ENCODE measurements at places on chromosomes 2 and 18.

DNA sequence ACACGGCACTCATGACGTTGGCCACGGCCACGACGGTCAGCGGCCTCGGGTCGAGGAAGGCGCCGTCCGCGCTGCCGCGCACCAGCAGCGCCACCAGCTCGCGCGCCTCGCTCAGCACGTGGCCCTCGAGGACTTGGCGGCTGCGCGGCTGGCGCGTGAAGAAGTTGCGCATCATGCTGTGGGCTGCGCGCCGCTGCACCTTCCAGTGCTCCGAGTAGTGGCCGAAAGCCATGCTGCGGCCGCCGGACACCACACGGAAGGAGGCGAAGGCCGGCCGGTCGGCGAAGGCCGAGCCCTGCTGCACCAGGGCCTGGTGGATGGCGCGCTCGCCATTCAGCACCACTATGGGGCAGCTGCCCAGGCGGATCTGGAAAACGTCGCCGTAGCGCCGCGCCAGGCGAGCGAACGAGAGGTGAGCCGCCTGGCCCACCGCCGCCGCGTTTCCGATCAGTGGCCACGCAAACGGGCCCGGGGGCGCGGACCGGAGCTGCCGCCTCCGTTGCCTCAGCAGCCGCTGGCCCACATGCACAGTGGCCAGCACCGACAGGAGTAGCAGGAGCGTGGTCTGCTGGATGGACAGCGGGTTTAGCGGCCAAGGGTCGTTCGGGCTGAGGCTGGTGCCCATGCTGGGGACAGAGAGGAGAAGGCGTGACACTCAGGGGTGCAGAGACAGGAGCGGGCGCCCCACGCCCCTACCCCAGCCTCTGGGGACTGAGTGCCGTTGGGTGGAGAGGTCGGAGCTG is 1.0 kb downstream of the CYP1B1 start:
- DNase-seq, result no peak

GRCh38 chr2:120262761-120263428 is 10.2 kb downstream of the RALB start:
- no peak for DNase-seq

GRCh38 chr2:233470839-233471238 is 95.7 kb downstream of the USP40 start:
- peak; percentile 0 for DNase-seq

- DNase-seq, result no peak
Observed at GRCh38 chr2:113965644-113966043, 75.8 kb downstream of the ACTR3 start.

- DNase-seq, result no peak
Observed at GRCh38 chr18:55407191-55407590, 180.8 kb downstream of the TCF4 start.

GRCh38 chr2:17190527-17190926 is 327.7 kb downstream of the RAD51AP2 start:
- no peak for DNase-seq

DNA sequence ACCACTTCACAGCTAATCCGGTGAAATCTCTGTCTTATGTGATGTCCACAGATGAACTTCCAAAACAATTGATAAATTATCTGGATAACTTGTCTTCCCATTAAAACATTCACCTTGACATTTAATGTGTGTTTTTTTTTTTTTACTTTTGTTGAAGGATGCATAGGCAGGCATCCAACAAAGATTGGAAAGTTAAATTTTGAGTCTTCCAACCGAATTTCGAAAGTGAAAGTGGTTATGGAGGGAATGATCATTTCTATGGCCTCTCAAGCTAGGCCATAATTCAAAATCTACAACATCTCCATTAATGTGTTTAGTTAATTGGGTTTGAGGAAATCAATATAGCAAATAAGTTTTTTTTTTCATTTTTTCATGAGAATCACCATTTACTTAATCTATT is 1495.5 kb upstream of the ACVR2A start:
- DNase-seq, result no peak

- DNase-seq, result no peak
Observed at GRCh38 chr2:173021939-173022371, 53.7 kb upstream of the MAP3K20 start.

- no peak for DNase-seq
Observed at GRCh38 chr18:14947482-14948162, 199.7 kb downstream of the ANKRD30B start.

DNA sequence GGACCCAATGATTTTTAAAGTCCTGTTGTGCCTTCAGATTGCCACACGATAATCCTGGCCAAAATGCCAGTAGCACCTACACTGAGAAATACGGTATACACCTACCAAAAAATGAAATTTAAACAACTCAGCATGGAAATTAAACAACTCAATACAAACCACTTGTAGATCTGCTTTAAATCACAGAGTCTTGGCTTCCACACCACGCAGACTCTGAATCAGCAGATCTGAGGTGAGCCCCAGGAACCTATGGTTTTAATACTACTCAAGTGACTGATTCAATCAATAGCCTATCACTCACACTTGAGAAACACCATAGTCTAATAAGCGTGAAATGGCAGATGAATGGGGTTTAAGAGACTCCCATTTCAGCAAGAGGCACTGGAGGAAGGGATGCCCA is 46.9 kb downstream of the MAP4K3 start:
- no peak for DNase-seq

DNA sequence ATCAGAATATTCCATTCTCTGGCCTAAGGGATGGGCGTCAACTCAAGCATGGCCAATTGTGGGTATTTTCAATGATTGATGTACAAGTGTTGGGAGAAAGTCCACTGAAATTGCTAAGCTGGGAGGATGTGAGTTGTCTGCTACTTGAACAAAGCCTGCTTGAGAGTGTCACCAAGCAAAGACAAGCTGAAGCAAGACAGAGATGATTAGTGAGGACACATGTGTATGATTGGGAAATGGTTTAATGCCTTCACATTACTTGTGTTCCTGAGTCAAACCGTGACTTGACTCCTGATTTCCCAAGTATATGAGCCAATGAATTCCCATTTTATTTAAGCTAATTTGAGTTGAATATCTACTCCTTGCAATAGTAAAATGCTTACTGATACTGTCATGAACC is 23.7 kb upstream of the NRP2 start:
- no peak for DNase-seq

DNA sequence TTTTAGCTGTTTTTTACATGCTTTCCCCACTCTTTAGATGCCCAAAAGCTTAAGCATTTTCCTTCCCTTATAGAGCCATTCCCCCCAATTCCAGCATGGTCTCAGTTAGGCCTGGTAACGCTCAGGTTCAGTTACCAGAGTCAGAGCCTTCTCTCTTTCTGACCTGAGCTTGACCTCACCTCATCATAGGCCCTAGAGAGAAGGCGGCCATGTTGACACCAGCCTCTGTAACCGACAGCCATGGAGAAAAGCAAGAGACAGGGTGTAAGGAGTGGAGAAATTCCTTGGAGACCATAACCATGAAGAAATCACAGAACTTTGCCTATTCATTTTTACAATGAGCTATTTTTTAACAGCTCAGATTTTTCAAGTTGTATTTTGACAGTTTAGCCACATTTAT is 99.4 kb downstream of the RTN4 start:
- no peak for DNase-seq

GRCh38 chr2:33241581-33241980 is 234.9 kb upstream of the RASGRP3 start:
- DNase-seq, result no peak

DNA sequence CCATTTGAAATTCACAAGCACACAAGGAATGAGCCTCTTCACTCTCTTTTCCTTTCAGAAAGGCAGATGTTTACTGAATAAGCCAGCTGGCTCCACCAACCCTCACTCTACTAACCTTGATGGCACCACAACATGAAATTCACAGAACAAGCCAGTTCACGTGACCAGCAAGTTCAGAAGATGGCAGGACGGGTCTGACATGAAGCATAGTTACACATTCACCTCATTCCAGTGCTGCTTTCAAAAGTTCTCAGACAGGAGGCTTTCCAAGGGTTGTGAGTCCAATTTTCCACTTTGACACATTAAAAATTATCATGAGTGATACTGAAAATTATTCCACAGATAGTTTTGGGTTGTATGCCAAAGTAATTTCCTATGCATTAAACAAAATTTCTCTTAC is 74.2 kb upstream of the MBOAT2 start:
- DNase-seq, result no peak

- DNase-seq, result no peak
Observed at GRCh38 chr2:140275427-140275826, 1495.2 kb upstream of the NXPH2 start.

- no peak for DNase-seq
Observed at GRCh38 chr2:10033251-10034006, 9.9 kb upstream of the KLF11 start.

DNA sequence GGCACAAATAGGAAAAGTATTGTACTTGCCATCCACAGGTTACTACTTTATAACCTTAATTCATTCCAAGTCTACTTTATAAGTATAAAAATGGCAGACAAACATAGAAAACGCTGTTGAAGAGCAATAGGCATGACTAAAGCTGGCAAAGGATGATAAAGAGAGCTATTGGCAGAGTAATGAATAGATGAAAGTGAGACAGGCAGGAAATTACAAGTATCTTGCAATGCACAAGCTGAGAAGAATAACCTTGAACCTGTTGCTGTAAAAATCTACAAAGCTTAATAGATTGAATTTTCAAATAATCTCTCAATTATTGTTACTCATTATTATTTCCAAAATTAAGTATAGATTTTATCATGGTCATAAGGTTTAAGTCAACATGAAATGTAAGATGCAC is 8.8 kb downstream of the PELI1 start:
- DNase-seq, result no peak

DNA sequence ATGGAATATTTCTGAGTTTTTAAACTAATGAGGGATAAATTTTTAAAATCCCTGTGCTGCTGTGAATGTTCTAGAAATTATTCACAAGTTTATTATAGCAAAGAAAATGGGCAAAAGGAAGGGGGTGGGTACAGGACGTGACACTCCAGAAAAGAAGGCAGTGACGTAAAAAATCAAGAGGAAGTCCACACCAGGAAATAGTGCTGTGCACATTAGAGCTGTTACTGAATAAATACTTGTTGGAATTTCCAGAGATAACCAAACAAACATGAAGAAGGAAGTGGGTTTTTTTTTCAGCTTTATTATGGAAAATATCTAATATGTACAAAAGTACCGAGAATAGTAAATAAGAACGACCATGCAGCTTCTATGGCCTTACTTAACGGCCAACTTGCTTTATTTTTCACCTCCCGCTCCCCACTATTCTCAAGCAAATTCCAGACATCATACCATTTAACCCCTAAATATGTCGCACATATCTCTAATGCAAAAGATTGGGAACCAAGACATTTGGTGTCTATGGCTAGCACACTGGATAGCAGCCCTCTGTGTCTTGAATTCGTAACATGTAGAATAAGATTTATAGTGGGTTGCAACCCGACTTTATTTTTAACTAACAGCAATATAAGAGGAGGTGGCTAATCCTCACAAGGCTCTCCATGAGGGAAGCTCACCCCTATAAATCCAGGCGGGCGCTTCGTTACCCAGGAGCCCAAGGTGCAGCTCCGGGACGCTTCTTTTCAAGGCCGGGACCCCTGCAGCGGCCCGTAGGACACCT is 580 bp upstream of the NDUFV2 start:
- DNase-seq, result no peak

DNA sequence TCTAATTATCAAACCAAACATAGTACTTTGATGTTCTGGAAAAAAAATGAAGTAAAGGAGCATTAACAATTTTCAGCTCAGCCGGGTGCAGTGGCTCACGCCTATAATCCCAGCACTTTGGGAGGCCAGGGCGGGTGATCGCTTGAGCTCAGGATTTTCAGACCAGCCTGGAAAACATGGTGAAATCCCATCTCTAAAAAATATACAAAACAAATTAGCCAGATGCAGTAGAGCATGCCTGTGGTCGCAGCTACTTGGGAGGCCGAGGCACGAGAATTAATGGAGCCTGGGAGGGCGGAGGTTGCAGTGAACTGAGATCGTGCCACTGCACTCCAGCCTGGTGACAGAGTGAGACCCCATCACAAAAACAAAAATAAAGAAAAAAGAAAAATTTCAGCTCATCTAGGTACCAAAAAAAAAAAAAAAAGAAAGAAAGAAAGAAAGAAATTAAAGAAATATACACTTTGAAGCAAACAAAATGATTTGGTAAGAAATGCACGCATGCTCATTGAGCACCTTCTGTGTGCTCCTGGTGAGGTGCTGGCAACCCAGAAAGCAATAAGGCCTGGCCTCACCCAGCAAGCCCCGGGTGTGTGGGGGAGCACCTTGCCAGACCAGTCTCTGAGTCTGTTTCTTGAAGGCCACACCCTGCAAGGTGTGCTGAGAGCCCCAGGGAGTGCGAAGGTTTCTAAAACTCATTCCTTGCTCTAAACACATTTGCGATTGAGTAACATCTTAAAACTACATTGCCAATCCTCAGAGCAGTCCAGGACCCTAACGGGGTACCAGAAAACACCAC is 133.5 kb downstream of the TFCP2L1 start:
- no peak for DNase-seq

DNA sequence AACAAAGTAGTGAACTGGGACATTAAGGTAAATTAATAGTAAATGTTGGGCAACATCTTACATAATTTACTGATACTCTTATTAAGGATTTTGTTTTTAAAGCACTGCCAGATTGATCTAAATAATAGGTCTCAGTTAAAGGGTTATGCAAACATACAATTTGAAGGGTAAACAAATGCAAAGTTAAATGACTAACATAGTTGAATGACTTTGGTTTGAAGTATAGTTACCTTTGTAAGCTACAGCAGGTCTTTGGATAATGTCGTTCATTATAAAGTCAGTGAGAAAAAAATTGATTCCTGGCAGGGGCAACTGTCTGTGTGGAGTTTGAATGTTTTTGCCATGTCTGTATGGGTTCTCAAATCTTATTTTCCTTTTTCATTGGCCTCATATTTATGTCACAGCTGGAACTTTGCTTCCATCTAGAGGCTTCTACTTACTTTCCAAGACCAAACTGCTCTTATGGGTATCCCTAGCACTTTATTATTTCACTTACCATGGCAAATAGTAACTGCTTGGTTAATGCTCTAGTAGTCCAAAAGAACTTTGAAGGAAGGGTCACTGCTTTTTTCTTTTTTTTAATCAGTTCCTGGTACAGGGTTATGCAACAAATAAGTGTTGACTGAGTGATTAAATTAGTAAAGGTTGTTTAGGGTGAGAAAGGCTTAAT is 107.8 kb downstream of the NBEAL1 start:
- no peak for DNase-seq

- DNase-seq, result no peak
Observed at GRCh38 chr2:122236152-122236874, 480.9 kb downstream of the TSN start.

GRCh38 chr2:26916128-26916692 is 54.2 kb upstream of the MAPRE3 start:
- DNase-seq, result no peak

DNA sequence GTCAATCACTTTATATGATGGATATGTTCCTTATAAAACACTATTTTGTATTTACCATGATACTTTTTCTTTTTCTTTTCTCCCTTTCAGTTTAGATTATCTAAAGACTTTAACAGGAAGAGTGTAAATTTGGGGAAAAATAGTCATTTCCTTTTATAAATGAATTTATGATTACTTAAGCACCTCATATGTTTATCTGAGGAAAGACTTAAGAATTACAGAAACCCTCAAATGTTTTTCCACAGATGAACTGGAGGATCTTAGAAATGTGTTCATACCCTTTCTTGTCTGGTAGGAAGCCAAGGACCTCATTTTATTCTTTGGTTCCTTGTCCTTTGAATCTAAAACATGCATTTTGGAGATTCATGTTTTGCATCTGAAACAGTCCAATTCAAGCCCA is 36.7 kb downstream of the MAPRE2 start:
- DNase-seq, result no peak

- no peak for DNase-seq
Observed at GRCh38 chr18:46370898-46371297, 266.7 kb downstream of the HAUS1 start.
